Right lobe of liver (tissue), 6 donors: ENCODE measurements at places on chromosomes 5 and 9. TPM values are rescaled to one million over a fixed set of nuclear protein-coding genes. Genes with fewer than 3 reads are reported as not detected.

GRCh38 chr5:96093890-96094381, 132.3 kb upstream of the ELL2 start:
- H3K27me3 ChIP-seq, result no peaks in the 10 kb centered on the region
- DNase-seq, result no peak
- no peak overlapping the region for H3K27ac ChIP-seq
- H3K4me1 ChIP-seq, result peaks cover 11% of the 10 kb centered on the region
- no peaks in the 10 kb centered on the region for H3K36me3 ChIP-seq

DNA sequence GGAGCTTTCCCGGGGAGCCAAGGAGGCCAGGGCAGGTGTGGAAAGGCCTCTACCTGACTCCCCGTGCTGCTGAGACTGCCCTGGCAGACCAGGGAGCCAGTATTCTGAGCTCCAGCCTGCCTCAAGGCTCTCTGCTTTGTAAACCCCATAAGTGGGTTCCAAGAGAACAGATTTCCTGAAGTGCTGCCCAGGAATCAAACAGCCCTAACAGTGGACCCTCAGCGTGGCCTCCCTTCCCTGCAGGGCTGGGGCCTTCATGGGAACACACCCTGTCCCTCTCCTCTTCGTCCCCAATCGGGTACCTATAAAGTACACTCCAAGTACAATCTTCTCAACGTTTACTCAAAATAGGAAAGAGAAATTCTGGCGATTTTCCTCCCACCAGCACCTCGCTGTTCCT, 252.5 kb downstream of the FSTL4 start:
- DNase-seq, result no peak
- H3K4me3 ChIP-seq, result no peak overlapping the region

- H3K4me3 ChIP-seq, result no peak overlapping the region
- H3K27me3 ChIP-seq, result no peaks in the 10 kb centered on the region
- no peaks in the 10 kb centered on the region for H3K36me3 ChIP-seq
- no peak for DNase-seq
- H3K4me1 ChIP-seq, result no peaks in the 10 kb centered on the region
- no peak overlapping the region for H3K27ac ChIP-seq
Observed at GRCh38 chr9:89149726-89150125, 28.9 kb downstream of the SHC3 start.

FGFR4 gene
- 68.9 TPM for total RNA-seq
